Smooth muscle cell of the coronary artery (primary cell): ENCODE measurements at places on chromosomes 2 and 18. TPM values are rescaled to one million over a fixed set of nuclear protein-coding genes. Genes with fewer than 3 reads are reported as not detected.

NXPH2 gene
- total RNA-seq, result not detected in 2 replicates

FZD7 gene
- total RNA-seq, result 8.0 and 10.4 TPM in 2 replicates

DRC1 gene
- not detected in 2 replicates for total RNA-seq

SCN3A gene
- total RNA-seq, result 0.12 and 3.5 TPM in 2 replicates

OXER1 gene
- total RNA-seq, result under 0.01 TPM in 2 replicates

AQP12B gene
- total RNA-seq, result not detected in 2 replicates

ARHGAP25 gene
- 1.1 and 3.9 TPM in 2 replicates for total RNA-seq

CAPN14 gene
- total RNA-seq, result 0.08 and 0.12 TPM in 2 replicates

TRIP12 gene
- total RNA-seq, result 212 and 342 TPM in 2 replicates

ZSWIM2 gene
- total RNA-seq, result not detected in 2 replicates

RESP18 gene
- total RNA-seq, result not detected in 2 replicates

CRYBA2 gene
- total RNA-seq, result not detected in 2 replicates

UGT1A10 gene
- total RNA-seq, result 0.23 TPM in 1 of 2 replicates, not detected in the other

CCDC121 gene
- 2.1 and 2.4 TPM in 2 replicates for total RNA-seq

FOXI3 gene
- not detected in 2 replicates for total RNA-seq

GORASP2 gene
- total RNA-seq, result 21.1 and 34.0 TPM in 2 replicates

GRP gene
- not detected in 2 replicates for total RNA-seq

MORN2 gene
- total RNA-seq, result 17.2 and 20.0 TPM in 2 replicates

CCDC74B gene
- total RNA-seq, result 3.4 and 9.6 TPM in 2 replicates

NTSR2 gene
- total RNA-seq, result not detected in 2 replicates
